ENCODE measurements at places on chromosomes 11 and 22.

- DNase-seq, result peak; percentile 93
Measured at GRCh38 chr11:125165111-125165842, 726 bp downstream of the PKNOX2 start.

GRCh38 chr11:122478986-122479385 is 176.5 kb upstream of the UBASH3B start:
- no peak for DNase-seq

DNA sequence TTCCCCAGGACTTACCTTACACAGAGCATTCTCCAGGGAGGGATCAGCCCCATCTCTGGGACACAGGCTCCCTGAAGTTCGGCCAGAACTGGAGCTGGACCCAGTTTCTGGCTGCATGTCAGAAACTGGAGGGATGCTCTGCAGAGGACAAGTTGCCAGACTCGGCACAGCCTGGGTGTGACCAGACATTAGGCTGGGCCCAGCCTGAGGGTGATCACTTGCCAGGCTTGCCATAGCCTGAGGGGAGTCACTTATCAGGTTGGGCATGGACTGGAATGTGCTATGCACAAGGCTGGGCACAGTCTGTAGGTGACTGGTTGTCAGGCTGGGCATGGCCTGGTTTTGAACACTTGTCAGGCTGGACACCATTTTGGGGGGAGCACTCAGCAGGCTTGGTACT is 30.7 kb upstream of the STK33 start:
- DNase-seq, result no peak

- no peak for DNase-seq
Measured at GRCh38 chr11:8268530-8269400, 5.1 kb upstream of the LMO1 start.

GRCh38 chr22:43346521-43346929 is 3.4 kb upstream of the SCUBE1 start:
- peak; percentile 92 for DNase-seq

DNA sequence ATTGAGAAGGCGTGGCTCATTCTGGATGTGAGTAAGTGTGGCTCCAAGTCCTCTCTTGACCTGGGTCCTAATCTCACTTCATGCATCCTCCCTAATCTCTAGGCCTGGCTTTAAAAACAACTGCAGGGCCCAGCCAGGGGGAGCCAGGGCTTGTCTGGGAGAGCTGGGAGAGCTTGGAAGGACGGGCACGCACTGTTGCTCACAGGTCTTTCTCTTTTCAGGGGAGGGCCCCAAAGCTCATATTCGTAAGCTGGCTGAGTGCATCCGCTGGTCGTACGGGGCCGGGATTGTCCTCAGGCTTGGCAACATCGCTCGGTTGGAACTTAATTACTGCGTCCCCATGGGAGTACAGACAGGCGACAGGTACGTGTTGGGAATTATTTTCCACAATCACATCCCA is 34.1 kb upstream of the PARVB start:
- no peak for DNase-seq

GRCh38 chr11:60941371-60942119 is 10.4 kb downstream of the SLC15A3 start:
- no peak for DNase-seq

DNA sequence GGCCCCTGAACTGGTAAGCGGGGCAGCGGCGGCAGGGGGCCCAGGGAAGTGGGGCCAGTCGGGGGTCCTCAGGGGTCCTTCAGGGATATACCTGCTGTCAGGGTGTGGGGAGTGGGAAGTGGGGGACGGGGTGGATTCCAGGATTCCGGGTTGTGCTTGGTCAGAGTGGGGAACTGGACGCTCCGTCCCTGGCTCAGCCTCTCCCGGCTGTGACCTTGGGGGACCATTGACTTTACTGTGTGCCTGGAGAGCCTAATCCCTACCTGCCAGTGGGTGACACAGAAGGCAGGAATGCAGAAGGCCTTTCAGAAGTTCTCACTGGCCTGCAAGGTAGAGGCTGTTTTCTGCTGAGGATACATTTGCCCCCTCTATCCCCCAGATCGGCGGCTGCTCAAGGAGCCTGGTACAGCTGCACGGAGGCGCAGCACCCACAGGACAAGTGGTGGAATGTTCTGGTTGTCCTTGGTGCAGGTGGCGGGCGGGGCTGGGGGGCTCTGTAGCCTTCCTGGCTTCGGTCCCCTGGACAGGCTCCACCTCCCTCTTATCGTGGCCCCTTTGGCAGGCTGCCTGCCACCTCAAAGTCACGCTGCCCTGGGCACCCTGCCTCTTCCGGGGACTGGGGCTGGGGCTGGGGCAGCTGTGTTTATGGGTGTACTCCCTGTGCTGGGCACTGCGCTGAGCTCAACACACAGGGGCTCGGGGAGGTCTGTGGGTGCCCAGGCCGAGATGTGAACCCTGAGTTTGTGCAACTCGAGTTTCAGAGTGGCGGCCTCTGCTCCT is 18.4 kb downstream of the KCNQ1 start:
- peak; percentile 15 for DNase-seq

DNA sequence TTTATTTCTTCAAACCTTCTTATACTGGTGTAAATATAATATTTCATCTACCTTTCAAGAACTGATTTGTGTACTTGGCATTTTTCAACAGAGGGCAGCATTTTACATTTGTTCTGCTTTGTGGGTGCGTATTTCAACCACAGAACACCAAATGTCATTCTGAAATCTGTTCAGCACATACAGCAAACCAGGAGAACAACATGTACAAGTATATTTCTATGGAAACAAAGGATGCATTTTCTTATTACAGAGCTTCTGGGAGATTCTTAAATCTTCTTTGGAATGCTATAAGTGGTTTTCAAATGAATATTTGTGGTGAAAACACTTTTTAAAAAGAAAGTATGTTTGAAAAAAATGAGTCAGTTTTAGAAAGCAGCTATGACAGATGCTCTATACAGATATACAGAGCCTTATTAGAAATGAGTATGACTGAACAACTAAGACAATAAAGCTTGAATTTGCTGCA is 946.0 kb downstream of the FAM181B start:
- no peak for DNase-seq

DNA sequence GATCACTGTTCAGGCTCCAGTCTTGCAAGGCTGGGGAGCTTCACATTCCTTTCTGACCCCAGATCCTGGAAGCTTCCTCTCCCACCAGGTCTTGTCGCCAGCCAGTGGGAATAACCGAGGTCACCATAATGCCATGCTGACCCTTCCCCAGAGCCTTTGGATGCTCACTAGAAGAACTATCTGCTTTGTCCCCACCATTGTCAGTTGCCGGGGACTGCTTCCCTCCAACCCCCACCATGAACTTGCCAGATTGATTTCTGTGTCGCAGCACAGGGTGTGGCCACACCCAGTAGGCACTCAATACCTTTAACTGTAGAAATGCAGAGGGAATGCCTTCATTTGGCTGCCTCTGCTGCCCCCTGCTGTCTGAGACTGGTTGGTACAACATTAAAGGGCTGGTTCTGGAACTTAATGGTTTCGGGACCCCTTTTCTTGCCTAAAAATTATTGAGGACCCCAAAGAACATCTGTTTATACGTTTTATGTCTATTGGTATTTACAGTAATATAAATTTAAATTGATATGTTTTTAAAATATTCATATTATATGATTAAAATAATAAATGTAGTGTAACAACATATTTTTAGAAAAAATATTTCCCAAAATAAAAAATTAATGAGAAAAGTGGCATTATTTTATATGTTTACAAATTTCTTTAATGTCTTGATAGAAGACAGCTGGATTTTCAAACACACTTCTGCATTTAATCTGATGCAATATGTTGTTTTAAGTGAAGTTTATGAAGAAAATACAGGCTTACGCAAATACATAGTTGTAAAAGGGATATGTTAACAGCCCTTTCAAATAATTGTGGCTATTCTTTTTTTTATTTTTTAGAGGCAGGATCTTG is 6.7 kb upstream of the GDPD5 start:
- DNase-seq, result peak; percentile 93

GRCh38 chr22:39356464-39356863 is 6.7 kb downstream of the SYNGR1 start:
- no peak for DNase-seq

- DNase-seq, result no peak
Measured at GRCh38 chr11:77130763-77131513, 2.9 kb downstream of the MYO7A start.

- DNase-seq, result no peak
Measured at GRCh38 chr22:48742191-48742555, 1085.5 kb downstream of the BRD1 start.

All from 8988T (cell line).